Spinal cord (tissue), 10 donors: ENCODE measurements at places on chromosomes 16 and 17.

GRCh38 chr16:22317625-22318024, 20.4 kb downstream of the POLR3E start:
- no peak for DNase-seq

DNA sequence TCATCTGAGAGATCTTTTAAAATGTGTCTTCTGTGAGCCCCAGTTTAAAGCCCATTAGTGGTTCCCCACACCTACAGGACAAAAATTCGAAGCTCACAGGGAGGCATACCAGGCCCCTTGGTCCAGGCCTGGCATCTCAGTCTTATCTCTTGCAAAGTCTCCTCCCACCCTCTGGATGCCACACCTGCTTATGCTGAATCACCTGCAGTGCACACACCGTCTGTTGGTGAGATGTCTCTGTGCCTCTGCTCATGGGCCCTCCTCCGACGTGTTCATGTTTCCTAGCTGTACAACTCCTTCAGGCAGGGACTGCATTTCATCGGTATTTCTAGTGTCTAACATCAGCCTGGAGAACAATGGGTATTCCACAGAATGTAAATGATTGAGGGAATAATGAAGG, 41.6 kb downstream of the RNF157 start:
- no peak for DNase-seq

DNA sequence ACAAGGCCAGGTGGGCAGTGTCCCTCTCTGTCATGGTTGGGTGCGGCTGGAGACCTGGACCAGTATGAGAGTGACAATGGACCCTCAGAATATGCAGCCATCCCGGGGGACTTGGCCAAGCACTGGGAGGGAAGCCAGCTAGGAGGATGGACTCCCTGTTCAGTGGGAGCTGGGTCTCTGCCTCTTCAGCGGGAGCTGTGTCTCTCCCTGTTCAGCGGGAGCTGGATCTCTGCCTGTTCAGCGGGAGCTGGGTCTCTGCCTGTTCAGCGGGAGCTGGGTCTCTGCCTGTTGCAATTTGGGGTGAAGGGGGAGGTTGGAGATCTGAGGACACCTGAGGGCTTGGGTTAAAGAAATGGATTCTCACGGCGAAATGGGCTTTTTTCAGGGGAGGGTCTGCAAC, 3.8 kb upstream of the PRSS33 start:
- DNase-seq = no peak

GRCh38 chr16:14409563-14409962, 220.5 kb downstream of the PARN start:
- no peak for DNase-seq

GRCh38 chr17:17647524-17648178, 33.6 kb upstream of the RAI1 start:
- no peak for DNase-seq

GRCh38 chr16:89709166-89709565, 7.7 kb upstream of the SPATA2L start:
- DNase-seq = no peak
